ENCODE measurements at places on chromosomes 1 and 21.

DNA sequence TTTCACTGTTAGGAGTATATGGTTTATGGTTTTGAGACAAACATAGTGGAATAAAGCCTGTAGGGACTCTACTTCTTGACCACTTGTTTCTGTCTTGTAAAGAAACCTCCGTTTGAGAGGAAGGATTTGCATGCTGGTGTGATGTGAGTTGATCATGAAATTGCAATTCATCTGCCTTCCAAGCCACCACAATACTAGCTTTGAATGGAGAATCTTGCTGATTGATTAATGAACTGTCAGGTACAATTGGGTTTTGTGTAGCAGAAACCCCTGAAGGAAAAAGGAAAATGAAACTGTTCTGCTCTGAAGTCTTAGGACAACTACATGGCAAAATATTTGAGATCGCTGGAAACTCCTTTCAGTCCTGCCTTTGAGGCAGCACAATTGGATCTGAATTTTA lies 90.7 kb downstream of the VPS13D start:
- no peak for DNase-seq

DNA sequence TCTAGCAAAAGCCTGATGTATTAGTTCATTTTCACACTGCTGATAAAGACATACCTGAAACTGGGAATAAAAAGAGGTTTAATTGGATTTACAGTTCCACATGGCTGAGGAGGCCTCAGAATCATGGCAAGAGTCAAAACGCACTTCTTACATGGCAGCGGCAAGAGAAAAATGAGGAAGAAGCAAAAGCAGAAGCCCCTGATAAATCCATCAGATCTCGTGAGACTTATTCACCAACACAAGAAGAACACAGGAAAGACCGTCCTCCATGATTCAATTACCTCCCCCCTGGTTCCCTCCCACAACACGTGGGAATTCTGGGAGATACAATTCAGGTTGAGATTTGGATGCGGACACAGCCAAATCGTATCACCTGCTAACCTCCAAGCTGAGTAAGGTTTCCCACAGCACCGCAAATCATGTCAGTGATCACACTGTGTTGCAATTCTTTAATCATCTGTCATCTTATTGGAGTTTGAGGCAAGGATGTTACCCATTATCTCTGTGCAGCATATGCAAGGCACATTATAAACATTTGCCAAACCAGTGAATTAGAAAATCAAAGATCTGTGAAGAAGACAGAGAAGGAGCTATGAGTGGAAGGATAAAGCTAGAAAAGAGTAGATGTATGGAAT lies 128.5 kb downstream of the ZNF281 start:
- DNase-seq: no peak

GRCh38 chr1:66848193-66848592 lies 47.1 kb upstream of the INSL5 start:
- no peak for DNase-seq

DNA sequence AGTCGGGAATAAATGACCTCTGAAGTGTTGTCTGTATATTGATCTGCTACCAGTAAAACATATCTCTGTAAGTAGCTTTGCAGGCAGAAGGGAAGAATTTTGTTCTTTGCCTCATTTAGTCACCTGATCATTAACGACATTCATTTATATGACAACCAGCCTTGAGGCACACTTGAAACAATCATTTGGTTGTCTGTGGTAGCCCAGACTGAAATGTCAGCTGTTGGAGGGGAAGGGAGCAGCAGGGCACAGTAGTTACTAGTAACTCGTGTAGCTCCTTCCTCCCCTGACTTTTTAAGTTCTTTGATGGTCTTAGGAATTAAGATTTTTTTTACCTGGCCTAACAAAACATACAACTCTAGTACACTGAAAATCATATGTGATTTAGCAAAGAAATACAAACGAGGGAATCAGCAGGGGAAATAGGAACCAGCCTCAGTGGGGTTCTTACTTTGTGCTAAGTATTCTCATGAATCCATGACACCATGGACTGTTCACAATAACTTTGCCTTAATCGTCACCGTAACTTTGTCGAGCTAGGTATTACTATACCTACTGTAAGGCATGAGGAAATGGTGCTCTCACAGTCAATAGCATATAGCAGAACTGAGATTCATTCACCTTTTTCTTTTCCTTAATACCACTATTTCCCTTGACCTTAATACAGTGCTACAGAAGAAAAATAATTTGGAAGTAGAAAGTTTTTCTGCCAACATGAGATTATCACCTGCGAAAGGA lies 6.4 kb downstream of the IL12RB2 start:
- DNase-seq: no peak

Data from right hindlimb (tissue), 1 donor.